ENCODE measurements at places on chromosomes 2 and 18.

DNA sequence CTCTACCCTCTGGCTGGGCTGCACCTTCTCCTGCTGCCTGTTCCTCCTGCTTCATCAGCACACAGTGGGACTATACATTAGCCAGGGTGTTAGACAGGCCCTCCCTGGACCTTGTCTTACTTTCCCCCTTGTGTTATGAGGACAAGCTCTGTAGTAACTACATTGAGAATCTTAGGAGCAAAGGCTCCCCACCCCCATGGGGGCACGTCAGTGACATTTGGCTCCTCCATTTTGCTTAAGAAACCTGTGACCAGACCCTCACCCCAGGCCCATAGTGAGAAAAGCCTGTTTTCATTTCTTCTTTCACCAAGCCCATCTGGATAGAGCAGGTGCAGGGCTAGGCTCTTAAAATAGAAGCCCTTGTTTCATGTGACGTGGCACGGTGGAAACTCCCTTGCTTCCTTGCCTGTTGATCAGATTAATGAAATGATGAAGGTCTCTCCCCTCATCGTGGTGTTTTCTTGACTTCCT, 146.7 kb downstream of the RPIA start:
- DNase-seq, result no peak

- DNase-seq, result no peak
Observed at GRCh38 chr2:158580760-158581159, 124.0 kb downstream of the PKP4 start.

DNA sequence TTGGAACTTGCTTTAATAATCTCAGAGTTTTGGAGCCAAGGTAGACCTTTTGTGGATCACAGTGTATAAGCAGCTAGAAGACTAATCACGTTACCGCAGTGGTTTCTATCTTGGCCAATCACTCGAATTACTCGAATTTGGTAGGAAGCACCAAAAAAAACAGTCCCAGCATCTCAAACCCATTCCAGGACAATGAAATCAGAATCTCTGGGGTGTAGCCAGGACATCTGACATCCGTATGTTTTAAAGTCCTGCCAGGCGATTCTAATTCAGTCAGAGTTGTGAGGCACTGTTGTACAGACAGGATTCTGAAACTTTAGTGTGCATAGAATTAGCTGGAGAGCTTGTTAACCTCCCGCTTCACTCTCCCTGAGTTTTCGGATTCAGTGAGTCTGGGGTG, 30.8 kb downstream of the GRHL1 start:
- no peak for DNase-seq

GRCh38 chr18:27372386-27372785, 187.3 kb upstream of the CHST9 start:
- no peak for DNase-seq

DNA sequence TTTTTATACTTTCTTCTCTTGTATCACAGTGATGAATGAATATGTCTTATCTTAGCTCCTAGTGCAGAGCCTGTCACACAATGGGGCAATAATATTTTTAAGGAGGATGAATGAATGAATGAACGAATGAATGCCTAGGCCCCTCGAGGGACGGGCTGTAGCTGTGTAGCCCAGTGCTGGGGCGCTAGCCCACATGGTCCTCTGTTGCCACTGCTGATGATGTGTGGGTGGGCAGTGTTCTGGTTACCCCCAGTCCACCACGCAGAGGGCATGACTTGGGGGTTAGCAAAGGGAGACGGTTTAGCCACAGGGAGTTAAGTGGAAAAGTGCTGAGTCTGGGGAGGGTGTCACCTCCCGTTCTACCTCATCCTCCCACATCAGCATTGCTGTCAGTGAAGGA, 134.2 kb downstream of the SMAD7 start:
- DNase-seq, result peak; percentile 22

GRCh38 chr2:131566371-131566770, 38.7 kb downstream of the CCDC74A start:
- DNase-seq, result no peak

- no peak for DNase-seq
Observed at GRCh38 chr2:63660060-63660459, 71.3 kb downstream of the MDH1 start.

DNA sequence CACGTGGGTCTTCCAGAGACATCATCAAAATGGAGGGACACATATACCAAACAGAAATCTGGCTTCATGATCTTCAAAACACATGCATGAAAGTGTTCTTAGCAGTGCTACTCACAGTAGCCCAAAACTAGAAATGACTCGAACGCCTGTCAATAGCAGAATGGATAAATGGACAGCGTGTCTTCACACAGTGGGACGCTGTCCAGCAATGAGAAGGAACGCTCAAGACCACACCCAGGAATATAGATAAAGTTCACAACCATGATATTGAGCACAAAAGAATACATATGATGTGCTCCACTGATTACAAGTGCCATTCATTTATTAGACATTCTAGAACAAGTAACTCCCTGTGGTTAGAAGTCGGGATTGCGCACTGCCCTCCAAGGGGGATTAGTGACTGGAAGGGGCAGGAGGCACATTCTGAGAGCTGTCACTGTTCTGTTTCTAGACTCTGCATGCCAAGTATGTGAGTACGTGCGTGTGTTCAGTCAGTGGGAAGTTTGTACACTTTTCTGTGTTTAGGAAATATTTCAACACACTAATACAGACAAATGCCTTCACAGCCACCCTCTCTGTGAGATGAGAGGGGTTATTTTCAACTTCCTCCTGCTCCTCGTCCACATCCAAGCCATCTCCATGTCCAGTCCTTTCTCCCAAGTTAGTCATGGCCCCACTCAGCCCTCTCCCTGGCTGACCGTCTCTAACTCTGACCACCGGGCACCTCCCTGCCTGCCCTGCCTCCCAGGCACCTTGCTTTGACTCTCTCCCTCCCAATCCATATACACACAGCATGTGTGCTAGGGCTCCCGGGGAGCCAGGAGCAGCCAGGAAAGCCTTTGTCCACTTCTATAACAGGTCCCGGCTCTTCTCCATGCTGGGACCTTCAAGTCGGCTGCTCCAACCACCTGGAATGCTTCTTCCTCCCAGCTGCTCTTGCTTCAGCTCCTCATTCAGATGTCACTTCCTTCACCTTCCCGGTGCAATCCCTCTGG, 26.9 kb upstream of the TNS1 start:
- peak; percentile 16 for DNase-seq

GRCh38 chr2:105329197-105329554, 359 bp downstream of the TGFBRAP1 start:
- DNase-seq, result peak; percentile 40

GRCh38 chr2:217452928-217453327, 549.9 kb downstream of the TNS1 start:
- DNase-seq, result no peak

DNA sequence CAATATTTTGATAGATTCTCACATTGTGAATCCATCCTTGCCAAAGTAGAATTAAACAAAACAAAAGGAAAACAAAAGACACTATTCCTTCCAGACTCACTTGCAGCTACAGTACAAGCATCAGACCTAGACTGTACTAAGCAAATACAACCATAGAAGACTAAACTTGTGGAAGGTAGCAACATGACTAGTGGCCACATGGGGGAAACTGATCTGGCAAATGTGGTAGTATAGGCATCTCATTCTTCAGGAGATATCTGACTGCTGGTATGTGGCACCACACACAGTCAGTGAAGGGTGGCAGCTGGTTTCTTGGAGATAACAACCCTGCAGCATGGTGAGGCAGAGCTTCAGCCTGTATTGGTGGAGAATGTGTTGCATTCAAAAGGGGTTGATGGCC, 81.0 kb upstream of the ACVR2A start:
- DNase-seq, result no peak

Measured in stimulated activated CD8-positive, alpha-beta memory T cell treated with anti-CD3 and anti-CD28 coated beads, Interleukin-4, amount 100 ng/mL, for 48 hours (primary cell).